ENCODE measurements at places on chromosomes 5 and 9.
A peak's percentile ranks its signal among the peaks of the same experiment; 100 is the strongest.

- DNase-seq = no peak
These were observed 13.5 kb upstream of the GNA14 start for GRCh38 chr9:77661566-77662085.

DNA sequence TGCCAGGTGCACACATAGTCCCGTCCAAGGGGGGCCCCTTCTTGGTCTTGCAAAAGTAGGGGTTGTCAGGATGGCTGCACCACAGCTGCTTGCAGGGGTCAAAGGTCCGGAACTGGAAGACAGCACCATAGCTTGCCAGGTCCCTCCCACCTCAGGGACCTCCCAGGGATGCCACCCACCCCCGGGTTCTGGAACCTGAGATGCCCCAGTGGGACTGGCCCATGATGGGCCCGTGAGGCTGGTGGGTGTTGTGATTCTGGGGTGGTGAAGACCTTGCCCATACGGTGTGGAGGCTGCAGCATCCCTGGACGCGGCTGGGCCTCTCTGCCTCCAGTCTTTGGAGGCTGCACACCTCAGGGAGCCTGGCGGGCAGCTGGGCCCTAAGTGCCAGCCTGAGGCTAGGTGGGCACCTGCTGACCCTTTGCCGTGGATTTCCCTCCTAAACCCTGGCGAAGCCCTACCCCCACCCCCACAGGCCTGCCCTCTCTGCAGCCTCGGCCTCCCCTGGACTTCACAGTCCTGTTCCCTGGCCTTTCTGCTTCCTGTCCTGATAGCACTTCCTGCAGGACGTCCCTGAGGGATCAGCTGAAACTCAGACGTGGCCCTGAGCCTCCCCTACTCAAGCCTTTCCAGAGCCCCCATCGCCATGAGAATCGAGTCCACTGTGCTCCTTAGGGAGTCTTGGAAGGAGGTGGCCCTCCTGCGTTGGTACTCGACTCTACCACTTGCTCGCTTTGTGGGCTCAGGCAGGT is 92.1 kb downstream of the ZNF354C start:
- no peak for DNase-seq

- DNase-seq = peak; percentile 85
These were observed 7.6 kb downstream of the IFNB1 start for GRCh38 chr9:21070171-21070571.

- DNase-seq = no peak
These were observed 325.4 kb downstream of the ARL15 start for GRCh38 chr5:53984971-53985370.

- peak; percentile 69 for DNase-seq
These were observed 112.1 kb downstream of the NUDT12 start for GRCh38 chr5:103450333-103451061.

GRCh38 chr5:167479779-167480178 is 811.7 kb upstream of the WWC1 start:
- no peak for DNase-seq

GRCh38 chr9:77901771-77902170 is 129.8 kb downstream of the GNAQ start:
- no peak for DNase-seq

- peak; percentile 100 for DNase-seq
These were observed 133.4 kb downstream of the SUSD1 start for GRCh38 chr9:112041536-112042243.

- no peak for DNase-seq
These were observed 42.6 kb downstream of the HMGCS1 start for GRCh38 chr5:43270645-43271044.

DNA sequence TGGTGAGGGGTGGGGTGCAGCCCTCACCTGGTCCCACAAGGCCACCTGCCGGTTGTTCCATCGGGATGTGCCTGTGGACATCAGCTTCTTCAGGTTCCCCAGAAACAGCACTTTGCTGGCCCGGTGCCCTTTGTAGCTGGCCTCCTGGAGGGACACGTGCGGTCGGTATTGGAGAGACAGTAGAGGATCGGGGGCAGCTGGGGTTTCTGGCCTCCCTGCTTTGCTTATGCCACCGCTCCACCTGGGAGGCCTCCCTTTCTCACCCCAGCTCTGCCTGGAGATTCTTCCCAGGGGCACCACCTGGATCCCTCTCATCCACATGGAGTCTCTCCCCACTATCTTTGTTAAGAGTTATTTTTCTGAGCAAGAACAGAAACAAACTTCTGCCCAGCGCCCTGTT is 13.1 kb upstream of the TRIM14 start:
- DNase-seq = no peak

- DNase-seq = no peak
These were observed 717 bp upstream of the IQGAP2 start for GRCh38 chr5:76402251-76402885.

Data from AG09309 (cell line).